Testis (tissue), 5 donors: ENCODE measurements at places on chromosomes 3 and 15. TPM values are rescaled to one million over a fixed set of nuclear protein-coding genes. Genes with fewer than 3 reads are reported as not detected.
A peak's percentile ranks its signal among the peaks of the same experiment; 100 is the strongest.

GRCh38 chr3:81291586-81291985 lies 469.9 kb downstream of the GBE1 start:
- DNase-seq, result no peak

- DNase-seq, result no peak
These were observed 12.9 kb downstream of the DYNC1LI1 start for GRCh38 chr3:32557640-32558352.

GRCh38 chr3:18234717-18235335 lies 190.3 kb downstream of the SATB1 start:
- no peak for DNase-seq

- DNase-seq, result no peak
These were observed 207.4 kb upstream of the MME start for GRCh38 chr3:154872696-154873095.

DNA sequence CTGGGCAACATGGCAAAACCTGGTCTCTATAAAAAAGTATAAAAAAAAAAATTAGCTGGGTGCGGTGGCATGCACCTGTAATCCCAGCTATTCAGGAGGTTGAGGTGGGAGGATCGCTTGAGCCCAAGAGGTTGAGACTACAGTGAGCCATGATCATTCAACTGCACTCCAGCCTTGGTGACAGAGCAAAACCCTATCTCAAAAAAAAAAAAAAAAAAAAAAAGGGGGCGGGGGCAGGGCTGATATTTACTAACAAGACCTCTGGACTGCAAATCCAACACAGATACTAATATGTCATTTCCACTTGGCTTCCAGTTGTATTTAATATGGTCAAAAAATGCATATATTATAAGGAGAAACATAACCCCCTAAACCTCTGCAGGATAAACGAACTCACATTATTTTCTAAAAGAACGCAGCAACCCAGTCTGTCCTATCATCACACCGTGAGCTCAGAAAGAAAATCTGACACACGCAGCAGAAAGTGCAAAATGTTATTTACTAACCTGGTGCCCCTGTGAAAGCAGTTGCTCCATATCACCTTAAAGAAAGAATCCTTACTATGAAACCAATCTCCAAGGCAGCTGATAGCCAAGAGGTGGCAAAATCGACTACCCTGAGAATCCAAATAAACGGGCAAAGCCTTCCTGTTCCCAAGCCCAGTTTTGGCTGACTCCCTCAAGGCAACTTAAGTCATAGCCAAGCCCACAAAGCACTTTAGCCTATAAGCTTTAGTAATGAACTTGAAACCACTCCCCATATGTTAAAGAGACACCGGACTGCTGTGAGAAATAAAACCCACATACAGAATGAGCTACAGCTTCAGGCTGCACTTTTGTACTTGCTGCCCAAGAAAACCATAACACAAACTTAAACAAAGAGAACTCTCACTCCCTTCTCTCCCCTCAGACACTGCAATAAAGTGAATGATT lies 39.3 kb downstream of the PLD1 start:
- DNase-seq, result peak; percentile 78

- DNase-seq, result peak; percentile 44
These were observed 40.1 kb upstream of the NR2C2 start for GRCh38 chr3:14907043-14907966.

The ALAS1 gene
- 54.2 TPM for polyA plus RNA-seq

The CTXND1 gene
- polyA plus RNA-seq, result 1.6 TPM

The ZNF80 gene
- polyA plus RNA-seq, result not detected

DNA sequence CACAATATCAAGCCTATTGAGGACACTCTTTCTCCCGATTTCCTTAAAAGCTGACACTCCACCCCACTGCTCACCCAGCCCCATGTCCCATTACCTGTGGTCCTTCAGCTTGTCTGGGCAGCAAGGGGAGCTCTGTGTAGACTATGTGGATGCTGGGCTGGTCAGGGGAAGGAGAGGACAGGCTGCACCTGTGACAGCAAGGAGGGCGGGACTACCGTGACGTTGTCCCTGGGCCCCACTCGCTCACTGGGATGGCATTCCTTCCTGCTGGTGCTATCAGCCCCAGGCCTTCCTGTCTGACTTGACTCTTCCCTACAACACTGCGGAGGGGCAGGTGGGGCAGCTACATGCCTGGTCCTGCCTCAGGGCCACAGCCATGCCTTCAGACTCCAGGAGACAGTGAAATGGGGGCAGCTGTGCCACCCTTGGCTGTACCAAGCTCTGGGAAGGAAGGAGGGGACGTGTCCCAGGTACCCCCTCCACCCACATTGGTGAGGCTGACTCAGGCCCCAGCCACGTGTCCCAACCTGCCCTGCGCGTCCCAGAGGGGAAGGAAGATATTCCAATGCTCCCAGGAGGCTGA lies at the start of gene TMEM40:
Gene TMEM40, minus strand, starts transcription at position 163 of the 583 bp plus-strand sequence. CDS start 9,427 bp downstream, outside the sequence.
- DNase-seq, result no peak

The DNAH1 gene
- 50.4 TPM for polyA plus RNA-seq

DNA sequence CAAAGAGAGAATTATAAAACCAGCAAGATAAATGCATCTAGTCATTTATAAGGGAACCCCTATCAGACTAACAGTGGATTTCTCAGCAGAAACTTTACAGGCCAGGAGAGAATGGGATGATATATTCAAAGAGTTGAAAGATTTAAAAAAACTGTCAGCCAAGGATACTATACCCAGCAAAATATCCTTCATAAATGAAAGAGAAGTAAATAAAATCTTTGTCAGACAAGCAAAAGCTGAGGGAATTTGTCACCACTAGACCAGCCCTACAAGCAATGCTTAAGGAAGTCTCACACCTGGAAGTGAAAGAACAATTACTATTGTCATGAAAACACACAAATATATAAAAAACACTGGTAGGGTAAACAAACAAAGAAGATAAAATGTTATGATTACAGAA lies 113.4 kb upstream of the FAM3D start:
- DNase-seq, result no peak

- no peak for DNase-seq
These were observed 363.4 kb upstream of the C2CD4B start for GRCh38 chr15:62528505-62528904.

- no peak for DNase-seq
These were observed 34.2 kb downstream of the RAB11A start for GRCh38 chr15:65903296-65904073.

DNA sequence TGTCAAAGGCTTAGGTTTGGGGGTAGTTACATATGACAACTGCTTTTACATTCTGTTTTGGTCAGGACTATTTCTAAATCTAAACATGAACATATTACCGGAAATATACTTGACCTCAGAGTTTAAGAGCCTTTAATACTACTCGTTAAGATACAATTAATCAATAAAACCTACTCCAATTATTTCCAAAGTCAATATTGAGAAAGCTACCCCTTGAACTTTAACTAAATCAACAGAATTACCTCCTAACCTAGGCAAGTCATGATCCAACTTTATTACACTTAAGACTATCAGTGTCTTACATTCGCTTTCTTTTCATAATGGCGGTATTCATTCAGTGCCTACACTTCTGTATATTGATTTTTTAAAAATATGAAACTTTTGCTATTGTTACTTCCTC lies 107.7 kb downstream of the RAP2B start:
- DNase-seq, result no peak

DNA sequence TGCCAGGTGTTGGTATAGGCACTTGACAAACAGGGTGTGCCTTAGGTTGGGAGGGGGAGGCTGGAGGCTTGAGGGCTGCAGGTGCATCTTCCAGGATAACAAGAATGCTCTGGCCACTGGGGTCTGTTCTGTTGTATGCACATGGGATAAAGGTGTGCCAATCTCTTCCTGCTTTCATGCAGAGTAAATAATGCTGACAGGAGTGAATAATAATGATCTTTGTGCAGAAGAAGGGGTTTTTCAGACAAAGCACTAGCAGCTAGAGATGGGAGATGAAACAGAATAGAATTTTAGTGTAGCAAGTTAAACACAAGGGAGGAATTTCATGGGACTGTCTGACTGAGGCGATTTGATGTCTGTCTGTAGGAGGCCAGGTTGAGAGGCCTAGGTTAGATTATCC lies 1.9 kb upstream of the ROPN1 start:
- DNase-seq, result no peak

GRCh38 chr3:189331002-189331418 lies 159.2 kb downstream of the TPRG1 start:
- DNase-seq, result no peak

- no peak for DNase-seq
These were observed 34.1 kb upstream of the SFMBT1 start for GRCh38 chr3:53079791-53080555.

The MYO5A gene
- polyA plus RNA-seq, result 11.7 TPM

The CFAP100 gene
- polyA plus RNA-seq, result 74.2 TPM

The EFHB gene
- 32.9 TPM for polyA plus RNA-seq
